Colonic mucosa (tissue), 4 donors: ENCODE measurements at places on chromosomes 7 and 10. TPM values are rescaled to one million over a fixed set of nuclear protein-coding genes. Genes with fewer than 3 reads are reported as not detected.

The NKX1-2 gene
- 0.07 TPM for total RNA-seq

The RPP38 gene
- 17.8 TPM for total RNA-seq

The RADIL gene
- 0.54 TPM for total RNA-seq

The PBLD gene
- 78.2 TPM for total RNA-seq

The SPDYE9 gene
- total RNA-seq, result not detected

The MOGAT3 gene
- 33.2 TPM for total RNA-seq

The HPS1 gene
- 72.2 TPM for total RNA-seq

The ARHGAP22 gene
- 1.6 TPM for total RNA-seq

The JAKMIP3 gene
- total RNA-seq, result 0.10 TPM

The PNLIPRP1 gene
- total RNA-seq, result 2.5 TPM

The DKK1 gene
- not detected for total RNA-seq

The TMEM140 gene
- total RNA-seq, result 11.9 TPM

The CARD11 gene
- 1.8 TPM for total RNA-seq

DNA sequence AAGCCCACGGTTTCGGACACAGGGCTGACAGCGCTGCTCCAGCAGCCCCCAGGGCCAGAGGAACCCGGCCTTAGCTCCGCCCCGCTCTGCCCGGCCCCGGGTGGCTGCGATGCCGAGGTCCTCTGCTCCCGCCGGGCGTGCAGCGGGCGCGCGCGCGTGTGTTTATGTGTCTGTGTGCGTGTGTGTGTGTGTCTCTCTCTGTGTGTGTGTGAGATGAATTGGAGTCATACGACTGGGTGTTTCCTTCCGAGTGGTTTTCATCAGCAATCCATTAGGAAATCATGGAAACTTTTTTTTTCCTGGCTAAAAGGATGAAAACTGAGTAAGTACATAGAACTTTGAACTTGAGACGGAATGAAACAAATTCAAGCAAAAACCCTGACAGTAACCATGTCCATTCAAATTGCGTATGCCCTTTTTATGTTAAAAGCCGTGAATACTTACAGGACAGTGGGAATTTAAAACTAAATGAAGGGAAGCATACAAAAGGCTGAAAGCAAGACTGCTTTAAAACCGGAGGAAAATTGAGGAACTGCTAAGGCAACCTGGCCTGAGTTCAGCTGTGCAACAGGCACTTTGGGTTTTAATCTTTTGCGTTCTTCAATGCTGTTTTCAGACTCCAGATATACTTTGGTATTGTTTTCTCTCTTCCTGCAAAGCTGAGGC is at the start of gene CPED1:
TSS of gene CPED1 (plus strand) at position 121 of the 666 bp plus-strand sequence. CDS start 911 bp downstream, outside the sequence.
- DNase-seq, result peak; percentile 73

- DNase-seq, result no peak
Measured at GRCh38 chr10:115278294-115278693, 185.1 kb downstream of the ATRNL1 start.

GRCh38 chr10:17847585-17848296 is 38.6 kb downstream of the MRC1 start:
- DNase-seq, result no peak

GRCh38 chr7:106599343-106599698 is 61.6 kb downstream of the CCDC71L start:
- peak; percentile 46 for DNase-seq

- DNase-seq, result no peak
Measured at GRCh38 chr10:58384095-58384494, 1.1 kb upstream of the TFAM start.

GRCh38 chr7:131039836-131040235 is 287.8 kb upstream of the MKLN1 start:
- DNase-seq, result no peak

- DNase-seq, result peak; percentile 62
Measured at GRCh38 chr7:151782598-151783448, 94.1 kb downstream of the PRKAG2 start.

- no peak for DNase-seq
Measured at GRCh38 chr7:93717217-93717900, 142.8 kb upstream of the CALCR start.

DNA sequence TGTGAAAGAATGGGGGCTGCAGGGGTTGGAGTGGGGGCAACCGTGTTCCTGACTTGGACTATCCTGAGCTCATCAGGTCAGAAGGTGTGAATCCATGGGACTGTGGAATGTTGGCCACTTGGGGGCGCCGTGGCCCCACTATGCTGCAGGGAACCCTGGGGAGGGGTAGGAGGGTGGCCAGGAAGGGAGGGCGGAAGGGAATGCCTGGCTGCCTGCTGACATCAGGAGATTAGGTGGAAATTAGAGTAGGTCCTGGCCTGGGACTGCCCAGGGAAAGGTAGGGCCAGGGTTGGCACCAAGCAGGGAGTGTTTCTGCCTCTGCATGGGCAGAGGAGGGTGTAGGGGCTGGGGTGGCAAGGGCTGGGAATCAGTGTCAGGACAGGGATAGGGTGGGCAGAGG is 65.8 kb upstream of the PRSS58 start:
- no peak for DNase-seq

DNA sequence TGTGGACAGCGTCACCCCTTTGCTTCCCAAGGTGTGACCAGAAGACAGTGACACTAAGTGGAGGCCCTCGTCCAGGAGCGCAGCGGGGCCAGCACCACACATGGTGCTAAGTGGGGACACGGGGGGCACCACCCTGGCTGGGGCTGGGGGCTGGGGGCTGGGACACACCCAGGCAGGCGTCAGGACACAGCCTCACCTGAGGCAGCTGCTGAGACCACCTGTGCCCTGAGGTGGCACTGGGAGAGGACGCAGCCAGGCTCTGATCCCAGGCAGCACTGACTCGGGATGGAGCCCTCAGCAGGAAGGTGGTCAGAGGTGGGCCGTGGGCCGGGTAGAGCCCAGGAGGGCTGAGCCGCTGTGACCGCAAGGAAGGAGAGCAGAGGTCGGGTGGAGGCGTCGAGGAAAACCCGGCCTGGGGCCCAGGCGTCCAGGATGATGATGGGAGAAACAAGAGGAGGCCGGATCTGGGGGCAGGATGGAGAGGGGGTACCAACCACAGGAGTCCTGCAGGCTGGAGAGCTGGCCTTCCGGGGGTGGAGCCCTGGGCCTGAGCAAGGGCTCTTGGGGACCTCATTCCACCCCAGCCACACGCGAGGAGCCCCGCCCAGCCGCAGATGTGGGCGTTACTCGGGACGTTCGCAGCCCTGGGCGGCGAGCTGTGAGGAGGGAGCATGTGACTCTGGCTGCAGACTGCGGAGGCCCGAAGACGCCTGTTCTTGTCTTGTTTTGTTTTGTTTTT is 22.5 kb downstream of the LRRC27 start:
- no peak for DNase-seq

GRCh38 chr10:104479906-104480593 is 126.4 kb downstream of the CFAP58 start:
- no peak for DNase-seq

GRCh38 chr10:109912335-109913281 is 10.7 kb downstream of the XPNPEP1 start:
- DNase-seq, result peak; percentile 45

DNA sequence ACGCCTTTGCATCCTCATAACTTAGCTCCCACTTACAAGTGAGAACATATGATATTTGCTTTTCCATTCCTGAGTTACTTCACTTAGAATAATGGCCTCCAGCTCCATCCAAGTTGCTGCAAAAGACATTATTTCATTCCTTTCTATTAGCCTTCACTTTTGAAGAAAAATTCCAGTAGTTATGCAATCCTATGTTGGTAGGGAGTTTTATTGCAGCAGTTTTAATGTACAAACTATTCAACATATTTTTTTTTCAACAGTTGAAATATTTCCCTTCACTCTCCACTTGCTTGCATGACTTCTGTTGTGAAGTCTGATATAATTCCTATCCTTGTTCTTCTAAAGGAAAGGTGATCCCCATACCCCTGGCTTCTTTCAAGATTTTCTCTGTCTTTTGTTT is 27.3 kb upstream of the ARHGAP22 start:
- no peak for DNase-seq

DNA sequence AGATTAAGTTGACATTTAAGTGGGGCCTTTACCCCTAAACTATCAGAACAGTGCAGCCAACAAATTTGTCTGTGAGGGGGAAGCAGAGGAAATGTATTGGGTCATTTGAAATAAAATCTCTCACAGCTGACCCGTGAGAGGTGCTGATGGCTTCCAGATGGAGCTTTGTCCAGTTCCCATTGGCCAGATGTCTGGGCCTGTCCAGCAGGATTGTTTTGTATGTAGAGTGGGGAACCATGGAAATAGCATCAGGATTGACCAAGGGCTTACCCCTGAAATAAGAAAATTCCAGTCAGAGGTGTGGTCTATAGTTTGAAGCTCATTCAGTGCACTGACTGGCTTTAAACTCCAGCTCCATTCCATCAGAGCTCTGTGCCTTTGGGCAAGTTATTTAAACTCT is 50.6 kb downstream of the INHBA start:
- no peak for DNase-seq

- no peak for DNase-seq
Measured at GRCh38 chr10:12839941-12840611, 161.4 kb downstream of the CCDC3 start.

- DNase-seq, result no peak
Measured at GRCh38 chr10:112250555-112250954, 32.6 kb upstream of the TECTB start.

DNA sequence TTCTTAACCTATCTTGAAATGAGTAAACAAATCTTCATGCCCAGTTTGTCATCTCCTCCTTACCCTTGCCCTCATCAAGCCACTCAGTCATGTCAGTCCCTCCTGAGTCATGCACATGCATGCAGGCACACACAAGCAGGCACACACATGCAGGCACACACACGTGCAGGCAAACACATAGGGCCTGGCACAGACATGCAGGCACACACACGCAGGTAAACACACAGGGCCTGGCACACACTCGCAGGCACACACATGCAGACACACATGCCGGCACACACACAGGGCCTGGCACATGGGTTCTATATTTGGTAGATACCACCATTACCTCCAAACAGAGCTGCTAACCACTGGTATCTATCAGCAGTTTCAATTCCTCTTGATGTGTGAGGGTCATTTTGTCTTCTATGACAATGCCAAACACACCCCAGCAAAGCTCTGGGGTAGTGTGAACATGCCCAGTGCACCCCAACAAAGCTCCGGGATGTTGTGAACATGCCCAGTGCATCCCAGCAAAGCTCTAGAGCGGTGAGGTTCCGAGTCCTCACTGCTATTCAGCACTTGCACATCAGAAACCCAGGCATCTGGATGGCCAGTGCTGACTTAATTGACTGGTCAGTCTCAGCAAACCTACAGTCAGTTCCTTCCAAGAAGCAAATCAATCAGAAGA is 563.8 kb downstream of the PTPRN2 start:
- DNase-seq, result no peak

- DNase-seq, result no peak
Measured at GRCh38 chr10:69352569-69353264, 64.0 kb downstream of the TACR2 start.

DNA sequence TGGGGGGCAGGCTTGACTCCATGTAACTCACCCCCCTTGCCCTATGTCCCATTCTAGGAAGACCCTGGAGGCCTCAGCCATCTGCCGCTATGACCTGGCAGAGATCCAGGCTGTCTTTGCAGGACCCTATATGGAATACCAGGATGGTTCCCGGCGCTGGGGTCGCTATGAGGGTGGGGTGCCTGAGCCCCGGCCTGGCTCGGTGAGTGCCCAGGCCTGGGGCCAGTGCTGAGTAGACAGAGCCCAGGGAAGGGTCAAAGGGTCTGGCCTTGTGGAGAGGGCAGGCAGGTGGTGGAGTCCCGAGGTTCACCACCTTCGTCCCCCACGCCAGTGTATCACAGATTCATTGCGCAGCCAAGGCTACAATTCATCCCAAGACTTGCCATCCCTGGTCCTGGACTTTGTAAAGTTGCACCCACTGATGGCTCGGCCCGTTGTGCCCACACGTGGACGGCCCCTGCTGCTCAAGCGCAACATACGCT is 7.5 kb downstream of the MRPL43 start:
- no peak for DNase-seq

DNA sequence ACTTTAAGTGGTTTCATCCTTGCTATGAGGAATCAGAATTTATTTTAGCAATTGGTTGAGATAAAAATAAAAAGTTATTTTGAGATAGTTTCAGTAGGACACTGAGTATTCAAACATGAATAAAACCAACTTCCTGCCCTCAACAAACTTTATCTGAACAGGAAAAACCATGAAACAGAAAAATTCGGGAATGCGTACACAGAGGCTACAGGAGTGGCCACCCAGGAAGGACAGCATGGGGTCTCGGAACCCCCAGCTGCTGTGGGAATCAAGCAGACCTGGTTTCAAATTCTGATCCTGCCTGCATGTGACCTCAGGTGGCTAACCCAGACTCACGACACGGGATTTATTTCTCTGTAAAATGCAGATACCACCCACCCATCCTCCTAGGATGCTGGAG is 49.0 kb upstream of the GRID1 start:
- no peak for DNase-seq

GRCh38 chr10:12841826-12842225 is 159.7 kb downstream of the CCDC3 start:
- DNase-seq, result no peak

DNA sequence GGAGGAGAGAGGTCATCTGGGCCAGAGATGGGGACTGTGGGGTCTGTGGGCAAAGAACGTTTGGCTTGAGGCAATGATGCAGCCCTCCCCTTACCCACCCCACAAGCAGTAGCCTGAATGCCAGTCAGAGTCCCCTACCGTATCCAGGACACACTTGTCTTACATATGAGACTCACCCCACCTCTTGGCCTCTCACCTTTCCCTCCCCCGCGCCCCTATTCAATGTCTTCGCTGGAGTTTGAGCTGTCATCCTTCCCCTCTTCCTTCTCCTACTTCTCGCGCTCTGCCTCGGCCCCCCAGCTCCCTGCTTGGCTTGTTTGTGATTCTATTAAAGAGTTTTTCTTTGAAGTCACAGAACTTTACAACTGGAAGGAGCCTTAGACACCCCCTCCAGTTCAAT is 8.9 kb downstream of the PRRT4 start:
- no peak for DNase-seq

GRCh38 chr10:122034149-122034756 is 45.3 kb downstream of the TACC2 start:
- DNase-seq, result peak; percentile 54

DNA sequence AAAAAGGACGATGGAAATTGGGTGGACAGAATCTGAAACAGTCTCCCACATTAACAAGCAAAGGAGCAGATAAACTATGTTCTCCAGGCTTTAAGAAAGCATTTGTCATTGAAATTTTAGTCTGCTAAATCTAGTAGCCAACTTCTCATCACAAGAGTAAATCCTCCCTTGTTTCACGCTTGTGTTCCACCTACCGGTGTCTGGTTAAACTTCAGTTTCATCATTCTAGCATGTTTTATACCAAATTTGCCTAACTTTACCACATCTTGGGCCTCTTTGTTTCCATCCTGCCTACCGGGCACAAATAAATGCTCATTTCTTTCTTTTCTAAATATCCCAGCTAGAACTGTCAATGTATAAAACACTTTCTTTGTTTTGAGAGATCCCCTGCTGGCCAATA is 5.8 kb downstream of the LIPA start:
- DNase-seq, result no peak

DNA sequence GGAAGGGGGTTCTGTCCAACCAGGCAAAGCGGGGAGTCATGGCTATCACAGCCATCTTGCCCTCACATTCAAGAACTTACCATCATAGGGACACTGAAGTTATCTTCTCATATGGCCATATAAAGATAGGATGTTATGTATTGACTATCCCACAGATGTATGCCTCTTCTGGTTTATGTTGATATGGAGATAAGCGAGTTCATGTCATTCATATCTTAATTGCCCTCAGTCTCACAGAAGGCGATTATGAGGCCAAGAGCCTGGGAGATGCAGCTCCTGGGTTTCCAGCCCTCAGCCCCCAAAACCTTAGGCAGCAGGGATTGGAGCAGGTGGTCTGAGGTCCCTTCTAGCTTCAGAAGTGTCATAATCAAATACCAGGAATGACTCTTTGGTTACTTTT is 8.5 kb upstream of the ANKRD61 start:
- DNase-seq, result no peak

- no peak for DNase-seq
Measured at GRCh38 chr7:23264916-23265458, 18.4 kb downstream of the GPNMB start.
